ENCODE measurements at places on chromosomes 5 and 9.

DNA sequence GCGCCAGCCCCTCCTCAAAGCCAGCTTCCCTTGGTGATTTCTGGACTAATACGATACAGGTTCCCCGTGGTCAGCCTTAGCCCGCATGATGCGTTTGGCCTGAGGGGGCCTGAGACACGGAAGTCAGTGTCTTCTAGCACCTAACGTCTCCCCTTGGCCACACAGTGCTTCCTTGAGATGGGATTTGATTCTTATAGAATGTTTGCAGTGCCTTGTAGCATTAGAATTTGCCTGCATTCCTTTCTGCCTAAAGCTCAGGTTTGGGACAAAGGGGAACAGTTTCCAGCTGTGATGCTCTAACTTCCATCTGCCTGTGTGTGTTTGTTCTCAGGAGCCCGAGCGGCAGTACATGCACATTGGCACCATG is 34.4 kb downstream of the CFAP90 start:
- DNase-seq = no peak

GRCh38 chr5:64854855-64855254 is 86.1 kb downstream of the CWC27 start:
- no peak for DNase-seq

DNA sequence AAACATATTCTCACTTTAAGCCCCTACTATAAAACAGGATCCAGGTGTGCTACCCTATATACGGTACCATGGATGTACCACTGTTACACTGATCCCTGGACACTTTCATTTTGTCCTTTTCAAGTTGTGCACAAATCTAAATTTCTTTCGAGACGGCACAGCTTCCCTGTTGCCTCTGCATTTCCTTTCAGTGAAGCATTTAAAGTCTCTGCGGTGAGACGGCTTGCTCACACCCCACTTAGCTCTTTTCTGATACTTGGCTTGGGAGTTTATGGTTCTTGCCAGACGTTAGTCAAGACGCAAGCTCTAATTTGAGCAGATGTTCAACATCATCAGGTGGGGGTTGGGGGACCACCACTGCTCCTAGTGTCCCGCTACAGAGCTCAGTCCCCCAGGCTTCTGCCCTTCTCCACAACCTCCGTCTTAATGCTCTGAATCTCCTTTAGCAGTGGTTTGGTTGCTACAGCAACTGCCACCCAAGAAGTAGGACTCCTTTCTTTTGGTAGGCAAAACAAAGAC is 15.8 kb downstream of the F2RL2 start:
- DNase-seq = no peak

DNA sequence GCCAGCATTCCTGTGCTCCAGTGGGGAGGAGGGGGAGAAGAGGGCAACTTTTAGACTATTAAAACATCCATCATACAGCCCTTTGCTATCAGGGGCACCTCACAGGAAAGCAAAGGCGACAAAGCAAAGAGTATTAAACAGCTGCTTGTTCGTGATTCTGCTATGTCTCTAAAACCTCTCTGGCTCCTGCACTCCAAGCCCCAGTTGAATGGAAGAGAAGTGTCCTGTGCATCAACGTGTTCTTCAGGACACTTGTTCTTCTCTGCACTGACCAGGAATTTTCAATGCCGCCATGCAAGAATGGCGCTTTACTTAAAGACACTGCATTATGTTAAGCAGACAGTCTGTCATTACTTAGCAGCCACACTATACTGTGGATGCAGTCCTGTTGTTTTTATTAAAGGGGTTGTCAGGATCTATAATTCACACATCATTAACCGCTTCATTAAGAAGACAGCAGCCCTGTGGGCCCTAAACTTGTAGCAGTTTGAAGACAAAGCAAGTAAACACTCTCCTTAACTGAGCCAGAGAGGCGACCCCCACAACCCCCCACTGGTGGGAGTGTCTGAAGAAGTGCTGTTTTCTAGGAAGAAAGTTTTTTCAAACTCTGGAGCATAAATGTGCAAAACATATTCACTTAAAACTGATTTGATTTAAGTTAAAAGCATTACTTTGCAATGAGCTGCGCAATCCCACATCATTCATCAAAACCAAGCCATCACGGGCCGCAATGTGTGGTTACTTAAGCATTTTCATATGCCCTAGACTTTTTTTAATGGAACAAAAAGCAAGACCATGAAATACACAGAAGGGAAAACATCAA is 164.5 kb downstream of the ZNF608 start:
- no peak for DNase-seq

DNA sequence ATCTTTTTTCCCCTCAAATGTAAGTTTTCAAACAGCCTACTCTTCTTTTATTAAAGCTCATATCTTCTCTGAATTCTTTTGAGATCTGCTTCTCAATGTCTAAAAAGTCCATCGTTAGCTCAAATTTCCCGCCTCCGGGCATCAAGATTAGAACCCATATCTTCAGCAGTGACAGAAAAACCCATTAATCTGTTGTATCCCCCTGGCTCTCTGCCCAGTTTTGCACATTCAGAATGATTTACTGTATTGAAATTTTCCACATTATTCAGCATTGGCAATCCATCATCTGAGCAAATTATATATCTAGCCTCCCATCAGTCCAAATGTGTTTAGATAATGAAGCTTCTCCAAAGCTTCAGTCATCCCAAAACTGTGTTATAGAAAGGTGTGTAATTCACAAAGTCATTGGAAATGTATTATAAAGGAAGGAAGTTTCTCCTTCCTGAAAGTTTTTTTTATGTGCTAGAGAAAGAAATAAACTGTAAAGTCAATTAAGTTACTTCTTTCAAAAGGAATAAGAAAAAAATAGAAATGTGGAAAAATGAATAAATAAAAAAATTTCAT is 849.9 kb downstream of the MAT2B start:
- no peak for DNase-seq

- DNase-seq = no peak
These were observed 115.7 kb upstream of the EPB41L4A start for GRCh38 chr5:112534611-112535255.

GRCh38 chr5:150513375-150514309 is 5.7 kb downstream of the NDST1 start:
- DNase-seq = no peak

DNA sequence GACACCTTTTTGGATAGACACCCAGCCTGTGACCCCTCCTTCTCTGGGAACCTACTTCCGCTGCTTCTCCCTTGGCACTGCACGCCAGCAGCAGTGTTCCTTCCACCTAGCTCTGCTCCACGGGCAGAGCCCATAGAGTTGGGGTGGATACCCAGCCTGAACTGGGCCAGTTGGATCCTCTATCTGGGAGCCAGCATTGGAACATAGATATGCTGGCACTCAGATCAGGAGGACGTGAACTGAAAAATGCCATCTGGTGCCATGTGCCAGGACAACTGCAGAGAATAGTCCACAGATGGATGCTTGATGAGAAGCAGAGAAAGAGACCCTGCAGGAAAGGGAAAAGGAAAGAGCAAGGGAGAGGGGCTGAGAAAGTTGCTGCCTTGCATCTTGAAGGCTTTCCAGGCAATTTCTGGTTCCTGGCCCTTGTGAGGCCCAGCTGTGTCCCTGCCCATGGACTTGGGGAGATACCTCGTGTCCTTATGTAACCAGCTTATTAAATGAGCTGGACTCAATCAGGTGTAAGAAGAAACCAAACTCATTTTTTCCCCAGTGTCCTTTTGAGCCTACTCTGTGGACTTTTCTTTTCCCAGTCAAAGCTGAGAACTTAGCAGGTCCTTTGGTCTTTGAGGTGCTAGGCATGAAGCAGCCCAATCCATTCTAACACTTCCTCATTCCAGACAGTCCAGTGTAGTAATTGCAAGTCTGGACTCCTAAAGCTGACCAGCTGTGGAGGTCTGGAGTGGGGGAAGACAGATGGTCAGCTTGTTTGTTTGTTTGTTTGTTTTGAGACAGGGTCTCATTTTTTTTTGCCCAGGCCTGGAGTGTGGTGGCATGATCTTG is 39.1 kb downstream of the ANGPTL2 start:
- DNase-seq = no peak

GRCh38 chr9:88828492-88828974 is 162.7 kb upstream of the S1PR3 start:
- DNase-seq = no peak

Data from NCI-H774 (cell line).